NCI-H1105 (cell line): ENCODE measurements at places on chromosomes 3 and 15.
A peak's percentile ranks its signal among the peaks of the same experiment; 100 is the strongest.

- no peak for DNase-seq
These were observed 1.5 kb upstream of the PPP1R2 start for GRCh38 chr3:195544634-195545033.

GRCh38 chr3:124582621-124583395 is 147.4 kb upstream of the UMPS start:
- no peak for DNase-seq

DNA sequence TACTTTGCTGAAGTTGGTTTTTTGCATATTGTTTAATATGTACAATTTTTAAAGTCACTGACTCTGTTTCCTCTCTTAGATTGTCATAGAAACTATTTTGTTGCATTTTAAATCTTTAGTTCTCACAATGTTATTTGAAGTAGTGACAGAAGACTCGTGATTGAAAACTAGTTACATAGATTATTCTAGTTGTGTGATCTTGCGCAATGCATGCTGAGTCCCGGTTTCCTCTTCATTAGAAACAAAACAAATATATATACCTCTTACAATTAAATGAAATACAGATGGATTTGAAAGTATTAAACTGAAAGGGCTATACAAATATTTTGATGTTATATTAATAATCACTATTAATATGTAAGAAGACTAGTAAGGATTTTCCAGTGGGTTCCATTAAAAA is 333.0 kb downstream of the LPP start:
- no peak for DNase-seq

DNA sequence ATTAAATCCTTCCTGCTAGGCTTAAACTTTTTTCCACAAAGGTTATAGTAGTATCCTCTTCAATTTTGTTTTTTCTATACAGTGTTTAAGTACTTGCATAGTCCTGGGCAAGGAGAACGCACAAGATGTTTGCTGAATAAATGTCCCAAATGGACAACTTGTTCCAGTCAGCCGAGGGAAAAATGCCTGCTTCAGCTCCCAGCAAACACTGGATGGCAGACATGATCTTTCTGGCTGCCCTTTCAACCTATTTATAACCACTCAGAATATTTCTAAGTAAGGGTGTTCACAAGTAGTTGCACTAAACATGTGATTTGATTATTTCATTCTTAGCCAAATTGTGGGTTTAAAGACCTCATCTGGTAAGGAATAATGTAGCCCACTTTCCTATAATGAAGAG is 29.8 kb downstream of the GNB4 start:
- no peak for DNase-seq

DNA sequence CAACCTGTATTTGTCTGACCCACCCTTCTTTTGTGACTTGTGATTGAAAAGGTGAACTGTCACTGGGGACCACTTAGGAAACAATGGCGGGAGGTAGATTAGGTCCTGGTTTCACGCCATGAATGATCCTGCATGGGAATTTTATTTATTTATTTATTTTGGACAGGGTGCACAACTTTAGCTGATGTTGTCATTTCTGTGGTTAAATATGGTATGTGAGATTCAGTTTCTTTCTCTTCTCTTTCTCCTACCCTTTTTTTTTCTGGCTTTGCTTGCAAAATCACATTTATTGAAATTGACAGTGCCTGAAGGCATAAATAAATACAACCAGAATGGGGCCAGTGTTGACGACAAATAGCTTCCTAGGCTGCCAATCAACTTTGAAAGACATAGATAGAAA is 18.0 kb upstream of the HTR3E start:
- no peak for DNase-seq

DNA sequence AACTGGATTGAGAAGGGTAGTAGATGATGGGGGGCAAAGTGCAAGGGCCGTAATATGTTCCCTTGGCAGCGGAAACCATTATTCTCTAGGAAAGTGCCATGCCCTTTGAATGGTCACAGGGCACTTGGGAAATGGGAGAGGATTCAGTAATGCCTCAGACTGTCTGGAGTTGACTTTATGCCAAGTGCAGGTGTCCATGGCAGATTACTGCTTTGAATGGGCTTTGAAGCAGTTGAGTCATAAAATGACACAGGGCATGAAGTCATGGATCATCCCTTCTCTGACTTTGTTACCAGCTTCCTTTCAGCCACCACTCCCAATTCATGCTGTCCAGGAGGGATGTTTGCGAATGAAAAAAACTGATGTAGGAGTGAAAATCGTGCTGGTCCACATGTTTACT is 20.1 kb downstream of the AADACL2 start:
- no peak for DNase-seq

- DNase-seq, result no peak
These were observed 742.0 kb upstream of the CFAP20DC start for GRCh38 chr3:59791774-59792308.

- DNase-seq, result peak; percentile 95
These were observed 9.3 kb downstream of the TLE3 start for GRCh38 chr15:70088455-70088854.

- no peak for DNase-seq
These were observed 474.8 kb upstream of the GBE1 start for GRCh38 chr3:82236257-82236656.

DNA sequence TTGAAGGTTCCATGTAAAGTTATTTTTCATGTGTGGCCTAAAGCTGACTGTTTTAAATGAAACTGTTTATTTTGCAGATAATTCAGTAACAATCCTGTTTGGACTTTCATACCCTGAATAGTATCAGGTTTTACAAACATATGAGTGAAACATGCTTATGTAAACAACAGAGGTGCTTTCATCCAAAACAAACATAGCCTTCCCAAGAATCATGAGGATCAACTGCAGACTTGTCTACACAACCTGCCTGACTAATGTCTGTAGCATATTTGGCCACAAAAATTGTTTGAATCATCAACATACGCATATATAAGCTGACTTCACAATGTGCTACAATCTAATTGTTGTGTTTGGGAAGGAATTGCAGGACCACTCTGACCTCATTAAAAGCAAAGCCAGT is 190.4 kb downstream of the DIPK2A start:
- peak; percentile 41 for DNase-seq

DNA sequence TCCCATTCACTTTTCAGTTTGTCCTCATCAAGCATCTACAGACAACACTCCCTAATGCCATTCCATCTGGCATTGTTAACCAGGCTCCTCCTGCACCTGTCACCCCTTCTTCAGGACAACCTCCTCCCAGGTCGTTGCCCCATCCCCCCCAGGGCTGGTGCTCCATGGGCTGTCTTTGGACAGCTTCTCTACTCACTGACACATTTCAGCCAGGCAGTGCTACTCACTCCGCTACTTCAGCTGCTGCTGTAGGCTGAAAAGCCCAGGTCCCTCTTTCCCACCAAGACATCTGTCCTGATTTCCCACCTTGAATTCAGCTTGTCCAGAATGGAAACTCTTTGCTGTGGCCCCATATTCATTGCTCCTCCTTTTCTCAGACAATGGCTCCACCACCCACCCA is 61.9 kb downstream of the ADAMTS17 start:
- no peak for DNase-seq

- DNase-seq, result no peak
These were observed 121.8 kb downstream of the OSBPL10 start for GRCh38 chr3:31859245-31859644.

DNA sequence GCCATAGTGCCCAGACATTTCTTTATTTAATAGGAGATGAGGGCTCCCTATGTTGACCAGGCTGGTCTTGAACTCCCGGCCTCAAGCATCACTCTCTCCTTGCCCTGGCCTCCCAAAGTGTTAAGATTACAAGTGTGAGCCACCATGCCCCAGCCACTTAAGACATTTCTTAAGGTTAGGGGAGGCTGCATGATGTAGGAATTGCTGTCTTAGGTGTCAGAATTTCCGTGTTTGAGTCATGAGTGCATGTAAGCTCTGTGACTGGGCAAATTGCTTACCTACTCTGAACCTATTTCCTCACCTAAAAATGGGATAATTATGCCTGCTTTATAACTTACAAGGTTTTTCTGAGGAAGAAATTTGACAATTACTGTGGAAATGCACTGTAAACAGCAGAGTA is 34.2 kb upstream of the SIAH2 start:
- DNase-seq, result no peak

DNA sequence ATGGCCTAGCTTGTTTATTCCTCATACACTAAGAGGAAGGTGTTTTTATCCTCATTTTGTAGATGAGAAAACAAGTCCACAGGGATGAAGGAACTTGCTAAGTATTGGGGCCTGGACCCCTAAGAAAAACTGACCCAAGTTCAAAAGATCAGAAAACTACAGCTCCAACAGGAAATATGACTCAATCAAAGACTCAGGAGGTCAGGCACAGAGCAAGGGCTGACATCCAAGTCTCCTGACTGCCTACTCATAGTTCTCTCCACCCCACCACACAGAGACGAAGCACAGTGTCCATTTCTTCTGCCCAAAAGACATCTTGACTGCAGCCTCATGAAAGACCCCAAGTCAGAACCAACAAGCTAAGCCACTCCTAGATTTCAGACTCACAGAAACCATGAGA is 26.9 kb upstream of the TPM1 start:
- no peak for DNase-seq

- DNase-seq, result no peak
These were observed 388.1 kb upstream of the ROBO2 start for GRCh38 chr3:76651784-76652183.

DNA sequence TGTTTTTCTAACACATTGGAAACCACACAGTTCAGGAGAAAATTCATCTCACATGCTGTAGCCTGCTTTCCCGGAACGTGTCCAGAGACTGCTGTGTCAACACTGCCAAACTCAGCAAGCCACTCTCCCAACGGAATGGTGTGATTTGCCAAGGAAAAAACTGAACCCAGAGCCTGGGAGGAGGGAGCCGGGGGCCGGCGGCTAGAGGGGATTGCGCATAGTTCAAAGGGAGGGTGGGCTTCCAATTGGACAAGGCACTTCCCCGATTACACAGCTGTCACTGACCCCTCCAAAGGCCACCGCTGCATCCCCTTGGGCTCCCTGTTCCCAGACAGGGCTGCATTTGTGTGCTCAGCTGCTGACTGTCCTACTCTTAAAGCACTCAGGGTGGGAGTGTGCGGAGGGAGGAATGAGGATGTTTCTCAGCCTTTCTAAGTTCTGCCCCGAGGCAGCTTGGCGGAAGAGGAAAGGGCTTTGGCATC is 256.2 kb downstream of the ZNF621 start:
- no peak for DNase-seq

DNA sequence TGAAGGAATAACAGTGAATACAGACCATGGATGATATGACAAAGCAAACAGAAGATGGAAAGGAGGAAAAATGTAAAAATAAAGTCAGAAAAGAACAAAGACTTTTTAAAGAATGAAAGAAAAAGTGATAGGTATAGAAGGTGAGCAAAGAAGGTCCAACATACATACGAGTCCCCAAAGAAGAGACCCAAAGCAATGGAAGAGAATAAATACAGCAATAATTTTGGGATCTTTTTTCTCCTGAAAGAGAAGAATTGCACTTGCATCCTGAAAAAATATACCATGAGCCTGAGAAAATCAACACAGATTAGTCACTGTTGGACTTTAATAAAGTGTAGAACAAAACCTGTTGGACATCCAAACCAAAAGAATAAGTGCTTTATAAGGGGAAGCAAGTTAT is 85.3 kb upstream of the SLC6A1 start:
- DNase-seq, result no peak

DNA sequence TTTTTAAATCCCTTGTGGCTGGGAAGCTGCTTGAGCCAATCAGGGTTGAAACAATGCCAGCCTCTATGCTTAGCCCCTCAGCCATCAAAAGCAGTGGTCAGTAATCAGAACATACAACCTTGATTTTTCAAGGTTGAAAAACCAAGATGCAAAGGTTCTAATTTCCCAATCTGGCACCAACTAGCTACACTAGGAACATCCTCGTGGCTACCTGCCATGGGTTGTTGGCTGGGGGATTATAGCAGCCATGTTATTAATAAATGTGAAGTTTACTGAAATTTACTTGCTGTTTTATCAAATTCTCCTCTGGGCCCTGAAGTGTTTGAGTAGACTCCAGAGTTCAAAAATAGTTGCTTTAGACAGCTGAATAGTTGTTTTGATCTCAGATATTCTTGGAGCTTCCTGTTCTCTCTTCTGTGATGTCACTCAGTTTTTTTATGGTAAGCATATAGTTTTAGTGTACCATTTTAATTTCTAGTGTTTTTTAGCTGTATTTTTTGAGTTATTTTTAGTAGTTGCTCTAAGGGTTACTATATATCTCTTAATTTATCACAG is 31.9 kb downstream of the PCCB start:
- DNase-seq, result no peak

DNA sequence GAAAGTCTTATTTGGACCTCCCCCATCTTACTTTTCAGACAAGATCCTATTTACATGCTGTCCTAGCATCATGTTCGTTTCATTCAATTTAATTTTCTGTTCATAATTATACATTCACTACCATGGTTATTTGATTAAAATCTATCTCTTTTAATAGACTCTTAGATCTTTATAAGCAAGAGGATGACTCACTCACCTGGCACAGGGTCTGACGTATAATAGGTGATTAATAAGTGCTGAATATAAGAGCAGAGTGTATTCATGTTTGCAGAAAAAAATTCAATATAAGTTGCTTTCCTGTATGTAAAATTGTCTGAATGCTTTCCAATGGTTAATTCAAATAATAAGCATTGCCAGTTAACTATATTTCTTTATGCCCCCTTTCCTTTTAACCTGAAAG is 165.5 kb upstream of the CBLB start:
- no peak for DNase-seq

- no peak for DNase-seq
These were observed 191.8 kb downstream of the MAGI1 start for GRCh38 chr3:65846936-65847335.

- no peak for DNase-seq
These were observed 46.2 kb downstream of the CTDSPL start for GRCh38 chr3:37907906-37908305.

- DNase-seq, result no peak
These were observed 73.9 kb upstream of the KCNH8 start for GRCh38 chr3:19074257-19074900.

GRCh38 chr3:136193278-136194054 is 2.7 kb downstream of the MSL2 start:
- DNase-seq, result no peak
